ENCODE measurements at places on chromosomes 1 and 21.

- DNase-seq: no peak
Measured at GRCh38 chr1:19892129-19892528, 9.9 kb downstream of the OTUD3 start.

GRCh38 chr1:101965341-101965740 lies 31.4 kb downstream of the OLFM3 start:
- DNase-seq: no peak

DNA sequence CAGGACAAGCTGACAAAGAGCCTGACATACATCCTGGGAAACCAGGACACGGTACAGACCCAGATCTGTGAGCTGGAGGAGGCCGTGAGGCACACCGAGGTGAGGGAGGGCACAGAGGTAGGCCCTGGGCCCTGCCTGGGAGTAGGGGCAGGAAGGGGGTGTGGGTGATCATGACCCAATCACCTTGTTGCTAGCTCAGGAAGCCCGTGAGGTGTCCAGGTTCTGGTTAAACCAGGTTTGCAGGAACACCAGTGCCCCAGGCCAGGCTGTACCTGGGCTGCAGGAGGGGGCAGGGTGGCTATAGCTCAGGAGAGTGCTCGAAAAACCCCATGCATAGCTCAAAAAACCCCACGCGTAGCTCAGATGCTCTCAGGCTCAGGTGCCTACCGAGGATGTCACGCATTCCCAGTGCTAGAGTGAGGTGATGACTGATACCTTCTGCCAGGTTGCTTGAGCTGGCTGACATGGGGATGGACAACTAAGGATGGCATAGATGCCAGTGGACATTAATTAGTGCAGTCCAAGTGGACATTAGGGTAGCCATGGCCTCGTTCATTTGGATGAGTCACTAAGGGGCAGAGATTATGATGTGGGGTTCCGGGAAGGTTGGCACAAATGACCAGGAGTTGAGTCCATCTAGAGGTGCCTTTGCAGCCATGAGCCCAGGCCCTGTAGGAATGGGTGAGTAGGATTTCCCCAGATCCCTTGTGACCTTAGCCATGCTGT lies 3.7 kb downstream of the TRIM46 start:
- DNase-seq: no peak

GRCh38 chr1:983798-984475 lies 2.0 kb upstream of the PERM1 start:
- DNase-seq: no peak

GRCh38 chr1:165056914-165057313 lies 299.6 kb downstream of the LMX1A start:
- no peak for DNase-seq

GRCh38 chr1:15177710-15178166 lies 24.2 kb downstream of the TMEM51 start:
- DNase-seq: no peak

- DNase-seq: no peak
Measured at GRCh38 chr21:33047231-33047630, 21.5 kb downstream of the OLIG2 start.

- DNase-seq: no peak
Measured at GRCh38 chr1:111770916-111771315, 15.2 kb downstream of the DDX20 start.

- DNase-seq: no peak
Measured at GRCh38 chr1:10677491-10678391, 118.7 kb downstream of the CASZ1 start.

- DNase-seq: no peak
Measured at GRCh38 chr1:101166583-101167120, 70.2 kb upstream of the S1PR1 start.
